ENCODE measurements at places on chromosomes 7 and 10.

DNA sequence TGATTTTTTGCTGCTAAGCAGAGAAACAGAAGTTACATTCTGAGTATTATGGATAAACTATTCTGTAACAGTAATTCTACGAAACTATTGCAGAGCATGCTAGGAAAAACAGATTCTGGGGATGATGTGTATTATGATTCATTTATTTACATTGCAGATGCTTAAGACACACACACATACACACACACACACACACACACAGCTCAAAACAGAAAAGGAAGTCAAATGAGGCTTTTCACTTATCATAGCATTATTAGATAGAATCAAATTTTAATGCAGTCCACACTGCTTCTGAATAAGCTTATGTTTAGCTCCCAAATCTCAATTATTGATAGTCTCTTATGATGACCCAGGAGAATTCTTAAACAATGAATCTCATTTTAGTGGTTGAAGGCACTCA is 307.2 kb downstream of the HGF start:
- DNase-seq: no peak

DNA sequence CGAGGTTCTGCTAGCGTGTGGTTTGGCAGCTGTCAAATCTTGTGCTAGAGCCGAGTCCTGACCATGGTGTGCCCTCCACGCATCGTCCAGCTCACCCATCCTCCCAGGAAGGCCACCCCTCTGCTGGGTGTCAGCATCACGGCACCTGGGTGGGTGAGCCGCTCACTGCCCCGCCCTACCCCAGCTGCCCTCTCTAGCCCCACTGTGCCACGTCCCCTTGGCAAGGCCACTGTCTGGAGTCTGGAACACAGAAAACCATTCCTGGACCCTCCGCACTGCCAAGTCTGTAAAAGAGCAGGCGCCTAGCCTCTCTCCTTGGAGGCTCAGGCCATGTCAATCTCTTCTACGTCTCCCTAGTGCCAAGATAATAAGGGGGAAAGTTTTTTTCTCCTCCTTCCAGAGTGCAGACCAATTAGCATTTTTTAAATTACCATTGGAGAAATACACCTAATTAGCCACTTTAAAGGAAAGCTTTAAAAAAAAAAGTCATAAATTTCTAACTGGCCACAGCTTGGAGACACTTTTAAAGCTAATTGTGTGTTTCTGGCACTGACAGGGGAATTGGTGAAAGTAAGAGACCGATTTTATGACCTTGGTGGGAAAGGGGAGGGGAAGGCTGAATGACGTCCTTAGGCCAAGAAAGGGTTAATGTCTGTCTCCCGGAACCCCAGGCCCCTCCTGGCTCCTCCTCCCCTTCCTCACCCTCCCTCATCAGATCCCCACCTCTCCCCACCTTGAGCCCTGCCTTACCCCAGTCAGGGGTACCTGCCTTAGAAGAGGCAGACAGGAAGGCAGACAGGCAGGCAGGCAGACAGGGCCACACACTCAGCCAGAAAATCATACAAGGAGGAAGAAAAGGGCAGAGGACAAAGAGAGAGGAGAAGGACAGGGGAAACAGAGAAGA is 151.2 kb downstream of the PLXNA4 start:
- peak; percentile 28 for DNase-seq

- DNase-seq: peak; percentile 25
Observed at GRCh38 chr10:3090914-3091787, 23.8 kb downstream of the PFKP start.

DNA sequence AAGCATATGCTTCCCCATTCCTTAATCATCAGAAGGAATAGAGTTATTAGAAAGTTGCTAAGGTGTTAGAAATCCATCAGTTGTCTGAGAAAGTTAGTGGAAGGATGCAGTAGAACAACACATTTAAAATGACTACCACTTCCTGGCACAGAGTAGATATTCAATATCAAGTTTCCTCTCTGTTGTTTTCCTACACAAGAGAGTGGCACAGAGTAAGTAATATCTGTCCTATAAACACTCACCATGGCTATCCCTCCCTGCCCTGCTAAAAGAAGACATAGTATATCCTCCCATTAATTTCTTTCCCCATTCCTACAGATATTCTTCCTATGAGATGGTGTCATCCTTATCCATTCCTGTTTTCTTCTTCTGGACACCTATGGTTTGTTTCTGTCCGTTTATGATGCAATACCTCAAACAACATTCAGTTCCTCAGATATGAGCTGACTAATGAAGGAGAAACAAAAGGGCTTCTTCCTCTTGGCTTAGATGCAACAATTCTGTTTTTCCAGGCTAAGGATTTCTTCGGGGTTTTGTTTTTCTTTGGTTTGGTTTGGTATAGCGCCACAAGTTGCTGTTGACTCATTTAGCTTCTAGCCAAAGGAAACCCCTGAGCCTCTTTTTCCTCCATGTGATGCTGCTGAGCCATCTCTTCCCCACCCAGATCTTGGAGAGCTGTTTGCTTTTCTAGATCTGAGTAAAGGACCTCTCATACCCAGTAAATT is 32.9 kb upstream of the BPGM start:
- no peak for DNase-seq

DNA sequence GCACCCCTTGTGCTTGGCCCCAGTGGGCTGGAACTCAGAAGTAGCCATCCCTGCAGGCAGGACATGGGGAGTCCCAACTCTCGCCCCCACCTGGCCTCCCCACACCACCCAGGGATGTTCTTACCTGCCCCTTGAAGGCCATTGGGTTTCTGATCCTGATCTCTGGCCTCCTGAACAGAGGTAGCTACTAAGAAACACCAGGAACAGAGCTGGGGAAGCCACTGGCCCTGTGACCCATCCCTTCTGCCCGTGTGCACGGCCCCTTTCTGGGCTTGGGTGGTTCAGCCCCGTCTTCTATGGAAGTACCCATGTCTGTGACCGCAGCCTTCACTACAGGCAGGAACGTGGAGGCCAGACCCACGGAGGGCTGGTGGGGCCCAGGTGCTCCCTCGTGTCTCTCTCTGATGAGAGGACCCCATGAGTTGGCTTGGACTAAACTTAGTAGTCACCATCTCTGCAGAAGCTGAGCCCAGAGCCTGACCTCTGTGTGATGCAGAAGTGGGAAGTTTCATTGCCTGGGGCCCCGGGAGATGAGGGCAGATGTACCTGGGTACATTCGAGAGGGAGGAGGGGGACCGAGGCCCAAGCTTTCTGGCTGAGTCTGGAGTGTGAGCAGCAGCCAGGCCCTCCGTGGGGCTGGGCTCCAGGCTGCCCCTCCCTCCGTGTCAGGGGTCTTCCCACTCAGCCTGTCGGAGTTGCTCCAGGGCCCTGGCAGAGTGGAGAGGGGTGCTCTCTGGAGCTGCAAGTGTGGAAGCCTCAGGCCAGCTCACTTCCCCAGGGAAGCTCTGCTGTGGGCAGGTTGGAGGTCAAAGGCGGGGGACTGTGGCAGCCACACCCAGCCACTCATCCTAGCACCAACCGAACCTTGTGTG is 81.0 kb downstream of the MKI67 start:
- DNase-seq: no peak

- DNase-seq: no peak
Observed at GRCh38 chr10:84946904-84947303, 618.5 kb downstream of the CCSER2 start.

- DNase-seq: no peak
Observed at GRCh38 chr10:33669904-33670303, 335.4 kb upstream of the NRP1 start.

DNA sequence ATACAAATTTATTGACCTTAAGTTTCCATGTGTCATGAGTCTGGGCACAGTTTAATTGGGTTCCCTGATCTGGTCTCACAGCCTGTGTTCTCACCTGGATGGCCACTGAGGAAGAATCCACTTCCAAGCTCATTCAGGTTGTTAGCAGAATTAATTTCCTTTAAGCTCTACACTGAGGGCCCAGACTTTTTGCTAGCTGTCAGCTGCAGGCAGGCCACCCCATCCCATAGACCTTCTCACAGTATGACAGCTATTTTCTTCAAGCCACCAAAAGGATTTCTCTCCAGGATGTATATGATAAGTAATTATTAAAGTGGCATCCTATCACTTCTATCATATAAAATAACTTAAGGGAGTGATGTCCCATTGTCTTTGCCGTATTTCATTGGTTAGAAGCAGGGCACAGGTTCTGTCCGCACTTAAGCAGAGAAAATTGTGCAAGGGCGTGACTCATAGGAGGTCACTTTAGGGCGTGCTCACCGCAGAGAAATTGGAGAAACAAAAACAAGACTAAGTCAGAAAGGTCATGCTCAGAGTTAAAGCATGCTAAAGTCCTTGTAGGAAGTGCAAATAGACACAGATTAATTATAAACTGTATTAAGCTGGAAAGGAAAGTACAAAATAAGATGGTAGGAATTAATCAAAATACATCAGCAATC is 109.9 kb downstream of the AHR start:
- DNase-seq: no peak

DNA sequence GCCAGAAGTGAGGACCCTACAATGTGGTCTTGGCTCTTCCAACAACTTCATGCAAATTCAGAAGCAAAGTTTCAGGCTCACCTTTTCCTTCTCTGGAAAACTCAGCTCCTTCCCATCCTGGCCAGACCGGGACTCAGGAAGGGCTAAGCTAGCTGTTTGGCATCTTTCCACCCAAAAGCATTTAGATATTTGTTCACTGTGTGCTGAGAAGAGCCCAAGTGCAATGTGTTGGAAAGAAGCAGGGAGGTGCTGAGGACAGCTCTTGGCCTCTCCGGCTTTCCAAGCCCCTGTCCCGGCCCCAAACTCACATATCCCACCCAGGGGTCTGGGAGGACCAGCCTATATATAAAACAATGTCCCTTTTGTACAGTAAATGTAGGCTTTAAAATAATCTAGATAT is 44.5 kb downstream of the MKI67 start:
- no peak for DNase-seq

- no peak for DNase-seq
Observed at GRCh38 chr7:90613088-90613498, 17.0 kb downstream of the CDK14 start.

GRCh38 chr7:15407910-15408309 is 153.9 kb downstream of the AGMO start:
- DNase-seq: no peak

- no peak for DNase-seq
Observed at GRCh38 chr7:54360075-54360840, 181.9 kb upstream of the VSTM2A start.

DNA sequence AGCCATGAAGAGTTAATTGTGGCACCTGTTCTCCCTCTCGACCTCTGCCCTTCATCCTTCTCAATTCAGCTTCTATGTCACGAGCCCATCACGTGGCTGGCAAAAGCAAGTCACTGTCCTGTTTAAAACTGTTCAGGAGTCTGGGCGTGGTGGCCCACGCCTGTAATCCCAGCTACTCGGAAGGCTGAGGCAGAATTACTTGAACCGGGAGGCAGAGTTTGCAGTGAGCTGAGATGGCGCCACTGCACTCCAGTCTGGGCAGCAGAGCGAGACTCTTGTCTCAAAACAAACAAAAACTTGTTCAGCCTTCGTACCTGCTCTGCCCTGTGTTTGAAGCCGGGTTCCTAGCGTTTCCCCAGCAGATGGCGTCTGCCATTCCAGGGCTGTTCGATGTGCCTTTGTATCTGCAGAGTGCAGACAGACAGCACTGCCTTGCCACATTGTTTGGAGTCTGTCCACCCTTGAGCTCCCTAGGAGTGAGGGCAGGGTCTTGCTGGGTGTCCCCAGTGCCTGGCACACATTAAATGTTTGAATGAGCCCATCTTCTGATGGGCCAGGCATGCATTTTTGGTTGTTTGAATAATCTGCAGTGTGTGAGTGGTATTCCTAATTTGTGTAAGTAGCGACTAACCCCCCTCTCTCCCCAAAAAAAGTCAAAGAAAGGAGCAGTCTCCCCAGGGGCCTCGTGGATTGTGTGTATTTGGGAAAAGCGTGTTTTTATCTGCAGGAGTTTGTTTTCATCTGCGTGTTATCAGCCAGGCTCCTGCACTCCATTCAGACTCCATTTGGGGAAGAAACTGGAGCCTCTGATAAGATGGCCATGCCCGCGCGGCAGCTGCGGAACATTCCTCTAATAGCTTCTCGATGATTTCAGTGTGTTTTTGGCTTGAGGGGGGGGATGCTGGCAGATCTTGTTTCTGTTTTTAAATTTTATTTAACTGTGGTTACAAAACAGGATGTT is 61.2 kb downstream of the DNAJB6 start:
- no peak for DNase-seq

DNA sequence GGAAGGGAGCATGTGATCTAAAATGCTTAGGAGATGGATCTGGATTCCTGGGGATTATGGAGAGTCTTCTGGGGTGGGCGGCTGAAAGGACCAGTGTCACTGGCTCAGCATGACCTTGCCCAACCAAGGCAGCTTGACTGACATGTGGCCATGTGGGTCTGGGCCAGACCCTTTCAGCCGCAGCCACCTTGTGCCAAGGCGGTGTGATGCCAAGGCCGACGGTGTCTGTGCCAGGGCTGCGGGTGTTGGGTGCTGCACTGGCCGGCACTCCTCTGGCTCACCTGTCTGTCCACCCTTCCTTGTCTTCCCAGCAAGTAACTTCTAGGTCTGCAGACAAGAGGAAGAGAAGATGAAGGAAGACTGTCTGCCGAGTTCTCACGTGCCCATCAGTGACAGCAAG is 8.8 kb downstream of the DEPP1 start:
- peak; percentile 53 for DNase-seq

DNA sequence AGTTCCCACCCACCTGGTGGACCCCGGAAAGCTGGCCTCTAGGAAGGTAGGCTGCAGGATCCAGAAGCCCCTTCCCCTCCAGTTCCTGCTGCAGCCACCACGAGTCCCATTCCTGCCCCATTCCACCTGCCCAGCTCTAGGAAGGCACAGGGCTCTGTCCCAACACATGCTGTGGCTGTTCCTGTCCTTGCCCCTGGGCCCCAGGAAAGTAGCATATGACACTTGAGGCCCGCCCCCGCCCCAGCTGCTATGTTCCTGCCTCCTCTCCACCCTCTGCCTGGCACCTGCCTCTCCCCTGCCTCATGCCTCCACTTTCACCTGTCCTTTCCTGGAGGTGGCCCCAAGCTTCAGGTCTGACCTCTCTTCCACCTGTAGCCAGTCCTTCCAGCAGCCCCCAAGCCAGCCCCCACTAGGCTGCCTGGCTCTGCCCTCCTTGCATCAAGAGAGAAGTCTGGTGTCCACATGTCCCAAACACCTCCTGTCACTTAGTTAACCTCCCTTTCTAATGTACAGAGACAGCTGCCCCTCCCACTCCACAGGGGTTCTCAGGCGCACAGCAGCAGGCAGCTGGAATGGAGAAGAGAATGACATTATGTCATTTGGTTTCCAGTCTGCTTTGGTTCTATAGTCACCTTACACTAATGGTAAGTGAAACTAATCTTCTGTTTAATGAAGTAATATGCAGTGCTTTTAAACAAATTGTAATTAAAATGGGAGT is 22.7 kb downstream of the YKT6 start:
- no peak for DNase-seq

GRCh38 chr7:91436655-91437054 is 172.4 kb downstream of the FZD1 start:
- no peak for DNase-seq
